ENCODE measurements at places on chromosomes 4 and X.
A peak's percentile ranks its signal among the peaks of the same experiment; 100 is the strongest.

GRCh38 chr4:141464366-141464765, 172.0 kb upstream of the IL15 start:
- no peaks in the 10 kb centered on the region for H3K27me3 ChIP-seq
- H3K27ac ChIP-seq = no peak overlapping the region
- DNase-seq = no peak
- H3K36me3 ChIP-seq = no peaks in the 10 kb centered on the region
- H3K4me1 ChIP-seq = no peaks in the 10 kb centered on the region

GRCh38 chrX:95907081-95907480, 777.6 kb upstream of the DIAPH2 start:
- H3K27me3 ChIP-seq = no peaks in the 10 kb centered on the region
- H3K4me1 ChIP-seq = peaks cover 9% of the 10 kb centered on the region
- no peak for DNase-seq
- H3K36me3 ChIP-seq = no peaks in the 10 kb centered on the region

GRCh38 chr4:107780665-107781064, 44.1 kb upstream of the SGMS2 start:
- no peaks in the 10 kb centered on the region for H3K4me1 ChIP-seq
- no peak overlapping the region for H3K27ac ChIP-seq
- no peak for DNase-seq

GRCh38 chr4:76250962-76251361, 559 bp upstream of the FAM47E start:
- H3K36me3 ChIP-seq = no peaks in the 10 kb centered on the region
- H3K4me3 ChIP-seq = peak overlapping the region; percentile 83
- no peaks in the 10 kb centered on the region for H3K27me3 ChIP-seq
- H3K27ac ChIP-seq = peak overlapping the region; percentile 45

- no peak overlapping the region for H3K4me3 ChIP-seq
- H3K27me3 ChIP-seq = peaks cover 24% of the 10 kb centered on the region
- no peak overlapping the region for H3K27ac ChIP-seq
- no peaks in the 10 kb centered on the region for H3K36me3 ChIP-seq
- no peak for DNase-seq
Observed at GRCh38 chrX:111007238-111007637, 88.8 kb upstream of the PAK3 start.

DNA sequence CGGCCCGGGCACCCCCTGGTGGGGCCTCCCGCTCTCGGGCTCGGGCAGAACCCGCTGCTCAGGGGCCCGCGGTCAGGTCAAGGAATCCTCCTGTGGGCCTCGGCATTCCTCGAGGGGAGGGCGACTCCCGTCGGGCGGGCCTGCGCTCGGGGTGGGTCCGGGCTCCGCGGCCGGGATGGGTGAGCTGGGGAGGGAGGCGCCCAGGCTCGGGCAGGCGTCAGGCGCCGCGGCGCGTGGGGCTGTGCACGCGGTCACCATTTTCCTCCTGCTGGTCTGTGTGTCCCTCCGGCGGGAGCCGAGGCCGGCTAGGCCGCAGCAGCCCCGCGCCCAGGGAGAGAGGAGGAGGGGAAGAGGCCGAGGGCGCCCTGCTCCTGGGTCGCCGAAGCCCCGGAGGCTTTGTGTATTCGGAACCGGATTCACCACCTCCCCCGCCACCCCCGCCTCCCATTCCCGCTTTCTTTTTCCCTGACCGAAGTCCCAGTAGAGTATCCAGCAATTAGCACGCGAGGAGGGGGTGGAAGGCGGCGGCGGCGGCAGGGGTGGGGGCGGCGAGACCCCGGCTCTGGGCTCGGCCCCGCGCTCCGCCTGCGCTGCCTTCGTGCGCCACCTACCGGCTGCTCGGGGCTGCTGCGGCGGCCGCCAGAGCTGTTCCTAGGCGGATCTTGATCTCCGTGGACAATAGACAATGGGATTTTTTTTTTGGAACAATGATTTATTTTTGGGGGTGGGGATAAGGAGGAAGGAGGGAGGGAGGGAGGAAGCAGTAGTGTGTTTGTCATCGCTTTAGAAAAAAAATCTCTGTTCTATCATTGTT, 99.0 kb upstream of the MAML3 start:
- H3K27ac ChIP-seq = peak overlapping the region; percentile 89
- H3K27me3 ChIP-seq = no peaks in the 10 kb centered on the region
- DNase-seq = peak; percentile 82
- H3K4me1 ChIP-seq = peaks cover 52% of the 10 kb centered on the region

DNA sequence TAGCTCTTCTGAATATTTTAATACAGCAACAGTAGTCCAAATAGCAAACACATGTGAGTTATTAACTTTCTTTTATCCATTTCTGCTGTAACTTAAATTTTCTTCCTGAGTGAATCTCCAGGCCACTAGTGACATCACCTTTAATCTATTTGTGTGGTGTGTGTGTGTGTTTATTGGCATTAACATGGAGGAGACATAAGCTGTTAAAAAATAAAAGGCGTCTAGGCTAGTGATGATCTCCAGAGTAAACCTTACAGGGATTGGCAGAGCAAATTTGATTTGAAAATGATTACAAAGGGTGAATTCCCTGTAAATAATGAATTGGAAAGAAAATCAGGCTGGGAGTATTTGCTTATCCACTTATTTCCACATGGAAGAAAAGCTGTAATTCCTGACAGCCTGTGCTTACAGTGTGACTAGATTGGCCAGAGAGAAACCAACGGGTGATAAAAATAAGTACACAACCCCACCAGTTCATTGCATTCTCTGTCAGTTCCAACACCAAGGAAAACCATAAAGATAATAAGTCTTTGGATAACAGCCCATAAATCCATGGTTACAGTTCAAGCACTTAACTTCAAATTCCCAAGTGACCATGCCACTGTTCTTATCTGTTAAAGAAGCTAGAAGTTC, 186.1 kb downstream of the ENOX2 start:
- no peaks in the 10 kb centered on the region for H3K36me3 ChIP-seq
- DNase-seq = no peak
- peaks cover 2% of the 10 kb centered on the region for H3K27me3 ChIP-seq
- H3K4me1 ChIP-seq = peaks cover 25% of the 10 kb centered on the region
- no peak overlapping the region for H3K27ac ChIP-seq

- H3K27me3 ChIP-seq = peaks cover 10% of the 10 kb centered on the region
- peaks cover 5% of the 10 kb centered on the region for H3K4me1 ChIP-seq
- no peak overlapping the region for H3K27ac ChIP-seq
- H3K36me3 ChIP-seq = no peaks in the 10 kb centered on the region
Observed at GRCh38 chr4:128803783-128804182, 5.7 kb upstream of the JADE1 start.

DNA sequence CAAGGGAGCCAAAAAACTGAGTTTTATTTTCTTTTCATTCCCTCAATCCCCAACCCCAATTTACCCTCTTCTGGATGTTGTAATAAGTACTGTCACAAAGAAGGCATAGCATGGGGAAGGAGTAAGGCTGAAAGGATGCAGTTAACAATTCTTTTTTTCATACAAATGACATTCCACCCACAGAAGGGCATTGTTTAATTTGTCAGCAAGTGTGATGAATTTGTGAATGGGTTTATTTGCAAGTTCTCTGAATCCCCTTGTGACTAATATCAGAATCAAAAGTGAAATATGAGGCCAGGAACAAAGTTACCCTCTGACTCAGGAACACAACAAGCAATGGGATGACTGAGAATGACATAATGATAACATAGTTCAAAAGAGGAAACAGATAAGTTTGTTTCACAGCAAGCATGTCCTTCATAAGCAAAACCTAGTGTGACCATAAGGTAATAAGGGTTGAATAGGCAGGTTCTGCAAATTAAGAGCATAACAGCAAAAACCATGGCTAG, 2.1 kb downstream of the GEMIN8 start:
- no peak overlapping the region for H3K27ac ChIP-seq
- no peak overlapping the region for H3K4me3 ChIP-seq
- H3K27me3 ChIP-seq = no peaks in the 10 kb centered on the region
- no peak for DNase-seq
- peaks cover 11% of the 10 kb centered on the region for H3K4me1 ChIP-seq

- no peak overlapping the region for H3K27ac ChIP-seq
- no peaks in the 10 kb centered on the region for H3K4me1 ChIP-seq
- H3K4me3 ChIP-seq = no peak overlapping the region
- no peaks in the 10 kb centered on the region for H3K27me3 ChIP-seq
- H3K36me3 ChIP-seq = no peaks in the 10 kb centered on the region
Observed at GRCh38 chr4:68021185-68021584, 57.9 kb upstream of the TMPRSS11A start.

DNA sequence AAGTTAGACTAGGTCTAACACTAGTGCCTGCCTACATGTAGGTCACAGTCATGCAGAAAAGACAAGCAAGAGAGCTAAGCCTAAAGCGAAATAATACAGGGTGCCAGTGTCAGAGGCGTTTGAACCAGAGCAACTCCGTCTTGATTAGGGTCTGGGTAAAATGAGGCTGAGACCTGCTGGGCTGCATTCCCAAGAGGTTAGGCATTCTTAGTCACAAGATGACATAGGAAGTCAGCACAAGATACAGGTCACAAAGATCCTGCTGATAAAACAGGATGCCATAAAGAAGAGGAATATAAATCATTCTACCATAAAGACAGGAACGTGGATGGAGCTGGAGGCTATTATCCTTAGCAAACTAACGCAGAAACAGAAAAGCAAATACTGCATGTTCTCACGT, 120.9 kb downstream of the BEND2 start:
- no peaks in the 10 kb centered on the region for H3K27me3 ChIP-seq
- no peak overlapping the region for H3K4me3 ChIP-seq
- H3K36me3 ChIP-seq = peaks cover 8% of the 10 kb centered on the region
- peaks cover 11% of the 10 kb centered on the region for H3K4me1 ChIP-seq
- no peak for DNase-seq

GRCh38 chrX:68503836-68504636, 5.2 kb downstream of the YIPF6 start:
- no peak overlapping the region for H3K27ac ChIP-seq

GRCh38 chr4:15912236-15912635, 26.3 kb downstream of the FGFBP1 start:
- H3K4me1 ChIP-seq = peaks cover 6% of the 10 kb centered on the region
- H3K4me3 ChIP-seq = no peak overlapping the region
- no peak overlapping the region for H3K27ac ChIP-seq
- DNase-seq = no peak
- H3K36me3 ChIP-seq = no peaks in the 10 kb centered on the region
- peaks cover 4% of the 10 kb centered on the region for H3K27me3 ChIP-seq

- no peaks in the 10 kb centered on the region for H3K36me3 ChIP-seq
- no peaks in the 10 kb centered on the region for H3K4me1 ChIP-seq
- no peaks in the 10 kb centered on the region for H3K27me3 ChIP-seq
Observed at GRCh38 chr4:91113130-91113706, 986.0 kb downstream of the CCSER1 start.

GRCh38 chr4:37051111-37051510, 193.4 kb upstream of the NWD2 start:
- H3K4me3 ChIP-seq = no peak overlapping the region
- no peak overlapping the region for H3K27ac ChIP-seq
- DNase-seq = no peak
- peaks cover 6% of the 10 kb centered on the region for H3K27me3 ChIP-seq
- peaks cover 21% of the 10 kb centered on the region for H3K4me1 ChIP-seq
- H3K36me3 ChIP-seq = no peaks in the 10 kb centered on the region

- DNase-seq = no peak
- H3K27me3 ChIP-seq = no peaks in the 10 kb centered on the region
- no peak overlapping the region for H3K4me3 ChIP-seq
- no peaks in the 10 kb centered on the region for H3K4me1 ChIP-seq
Observed at GRCh38 chr4:175916626-175917351, 104.7 kb upstream of the GPM6A start.

GRCh38 chr4:7157666-7158065, 34.7 kb upstream of the SORCS2 start:
- H3K27me3 ChIP-seq = peaks cover 9% of the 10 kb centered on the region
- no peaks in the 10 kb centered on the region for H3K36me3 ChIP-seq
- H3K27ac ChIP-seq = peak overlapping the region; percentile 22
- peaks cover 37% of the 10 kb centered on the region for H3K4me1 ChIP-seq
- H3K4me3 ChIP-seq = no peak overlapping the region

GRCh38 chr4:93649828-93650227, 178.7 kb upstream of the ATOH1 start:
- DNase-seq = no peak
- no peak overlapping the region for H3K4me3 ChIP-seq
- peaks cover 3% of the 10 kb centered on the region for H3K27me3 ChIP-seq
- no peaks in the 10 kb centered on the region for H3K4me1 ChIP-seq
- H3K36me3 ChIP-seq = no peaks in the 10 kb centered on the region
- H3K27ac ChIP-seq = no peak overlapping the region

DNA sequence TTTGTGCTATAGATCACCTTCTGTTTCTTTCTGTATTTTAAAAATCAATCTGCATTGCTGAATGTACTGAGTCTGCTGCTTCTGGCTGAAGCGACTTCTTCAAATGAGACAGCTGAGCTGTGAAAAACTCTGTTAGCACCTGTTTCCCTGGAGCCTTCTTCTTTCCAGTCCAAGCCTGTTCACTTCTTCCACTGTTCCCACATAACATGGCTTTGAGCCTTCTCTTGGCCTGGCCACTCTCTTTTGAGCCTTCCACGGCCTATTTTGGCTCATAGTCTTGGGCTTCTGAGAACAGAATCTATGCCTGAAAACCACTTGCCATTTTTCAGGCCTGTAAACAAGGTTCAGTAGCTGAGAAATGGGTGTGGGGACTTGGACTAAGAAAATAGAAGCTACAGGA, 132.9 kb upstream of the IGFBP7 start:
- H3K27me3 ChIP-seq = no peaks in the 10 kb centered on the region
- no peak overlapping the region for H3K4me3 ChIP-seq
- no peaks in the 10 kb centered on the region for H3K36me3 ChIP-seq
- no peak overlapping the region for H3K27ac ChIP-seq
- DNase-seq = no peak
- no peaks in the 10 kb centered on the region for H3K4me1 ChIP-seq

DNA sequence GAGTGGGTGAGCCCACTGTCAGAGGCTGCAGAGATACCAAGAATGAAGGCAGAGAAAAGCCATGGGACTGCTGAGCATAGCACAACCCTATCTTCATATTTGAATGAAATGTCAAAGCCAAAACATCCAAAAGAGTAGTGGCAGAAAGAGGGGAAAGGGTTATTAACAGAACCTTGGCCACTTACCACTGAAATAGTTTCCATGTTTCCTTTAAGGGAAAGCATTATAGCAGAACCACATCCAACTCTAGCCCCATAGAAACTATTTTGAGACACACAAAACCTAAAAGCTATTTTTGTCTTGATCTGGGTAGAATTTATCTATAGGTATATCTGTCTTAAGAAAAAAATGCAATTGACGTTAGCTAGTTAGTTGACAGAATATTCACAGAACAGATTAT, 140.1 kb downstream of the CBR4 start:
- H3K4me1 ChIP-seq = no peaks in the 10 kb centered on the region
- H3K36me3 ChIP-seq = peaks cover 6% of the 10 kb centered on the region
- peaks cover 3% of the 10 kb centered on the region for H3K27me3 ChIP-seq
- H3K27ac ChIP-seq = no peak overlapping the region
- no peak for DNase-seq

DNA sequence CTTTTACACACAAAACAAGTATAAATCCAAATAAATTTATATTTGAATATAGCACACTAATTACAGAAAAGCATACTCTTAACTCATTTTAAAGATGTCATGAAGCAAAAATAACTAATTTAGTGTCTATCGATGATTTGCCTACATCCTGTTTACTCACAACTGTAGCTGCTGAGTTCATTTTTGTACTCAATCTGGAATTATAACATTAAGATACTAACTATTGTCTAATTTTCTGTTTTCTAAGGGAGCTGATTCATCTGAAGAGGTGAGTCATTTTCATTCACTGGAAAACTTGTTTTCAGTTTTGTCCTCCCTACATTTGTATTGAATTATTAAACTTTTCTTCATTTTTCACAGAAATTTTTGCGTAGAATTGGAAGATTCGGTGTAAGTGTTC, 3.7 kb downstream of the STATH start:
- no peaks in the 10 kb centered on the region for H3K27me3 ChIP-seq
- no peaks in the 10 kb centered on the region for H3K4me1 ChIP-seq
- H3K36me3 ChIP-seq = no peaks in the 10 kb centered on the region
- no peak overlapping the region for H3K27ac ChIP-seq

- peaks cover 43% of the 10 kb centered on the region for H3K27me3 ChIP-seq
- peak overlapping the region; percentile 68 for H3K4me3 ChIP-seq
- peak overlapping the region; percentile 83 for H3K27ac ChIP-seq
- H3K4me1 ChIP-seq = peaks cover 7% of the 10 kb centered on the region
- peaks cover 3% of the 10 kb centered on the region for H3K36me3 ChIP-seq
Observed at GRCh38 chrX:118975831-118976598, 1.6 kb downstream of the LONRF3 start.

All from progenitor cell of endocrine pancreas (in vitro differentiated cells).